Stimulated activated CD4-positive, alpha-beta T cell treated with anti-CD3 and anti-CD28 coated beads, Interleukin-2, amount 100 ng/mL, for 24 hours (primary cell): ENCODE measurements at places on chromosomes 6 and 20.

- no peak for DNase-seq
Measured at GRCh38 chr6:25365154-25365553, 86.0 kb downstream of the CARMIL1 start.

GRCh38 chr6:89564752-89565427 lies 73.7 kb downstream of the LYRM2 start:
- DNase-seq, result no peak

DNA sequence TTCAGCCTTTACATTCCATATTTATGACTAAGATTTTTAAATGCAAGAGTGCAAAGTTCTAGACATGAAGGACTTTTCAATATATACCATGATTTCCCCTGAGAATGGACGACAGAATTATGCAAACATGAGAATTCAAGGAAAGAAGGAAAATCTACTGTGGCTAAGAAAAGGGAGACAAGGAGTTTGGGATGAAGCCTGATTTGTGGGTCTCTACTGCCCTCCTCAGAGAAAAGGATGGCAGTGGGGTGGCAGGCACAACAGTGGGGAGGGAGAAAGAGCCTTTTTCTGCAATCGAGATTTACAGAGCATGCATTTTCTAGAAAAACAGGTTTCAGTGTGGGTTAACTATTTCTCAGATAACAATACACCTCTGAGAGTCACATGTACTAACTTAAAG lies 466.9 kb upstream of the NRSN1 start:
- DNase-seq, result no peak

DNA sequence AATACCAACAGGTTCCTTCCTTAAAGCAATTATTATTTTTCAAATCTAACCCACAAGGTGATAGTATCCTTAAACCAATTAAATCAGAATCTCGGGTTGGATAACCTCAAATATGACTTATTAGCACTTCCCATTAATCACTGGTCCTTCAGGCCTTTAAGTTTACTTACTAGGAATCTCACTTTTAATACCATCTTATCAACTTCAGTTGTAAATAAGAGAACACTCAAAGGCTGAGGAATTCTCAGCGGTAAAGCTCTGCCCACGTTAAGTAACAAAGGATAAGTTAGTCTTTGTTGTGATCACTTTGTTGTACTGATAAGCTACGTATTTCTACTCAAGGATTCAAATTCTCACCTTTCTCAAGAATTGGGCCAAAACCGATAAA lies 82.0 kb downstream of the OR2B2 start:
- no peak for DNase-seq

- no peak for DNase-seq
Measured at GRCh38 chr20:9613871-9614270, 99.5 kb downstream of the LAMP5 start.

DNA sequence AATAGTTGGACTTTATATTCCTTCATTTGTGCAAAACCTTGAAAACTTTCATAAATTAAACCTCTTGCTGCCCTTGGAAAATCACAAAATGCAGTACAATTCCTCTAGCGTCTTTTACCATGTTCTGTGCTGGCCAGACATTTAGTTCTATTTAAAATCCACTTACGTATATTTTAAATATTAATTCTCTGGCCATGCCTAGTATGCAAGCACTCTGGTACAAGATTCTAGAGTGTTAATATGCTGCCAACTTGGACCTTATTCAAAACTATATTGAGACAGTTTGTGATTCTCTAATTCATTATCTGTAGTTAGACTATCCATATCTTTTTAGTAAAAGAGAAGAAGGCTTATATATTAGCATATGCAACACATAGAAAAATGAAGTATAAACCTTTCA lies 328.1 kb downstream of the ARHGAP18 start:
- no peak for DNase-seq

DNA sequence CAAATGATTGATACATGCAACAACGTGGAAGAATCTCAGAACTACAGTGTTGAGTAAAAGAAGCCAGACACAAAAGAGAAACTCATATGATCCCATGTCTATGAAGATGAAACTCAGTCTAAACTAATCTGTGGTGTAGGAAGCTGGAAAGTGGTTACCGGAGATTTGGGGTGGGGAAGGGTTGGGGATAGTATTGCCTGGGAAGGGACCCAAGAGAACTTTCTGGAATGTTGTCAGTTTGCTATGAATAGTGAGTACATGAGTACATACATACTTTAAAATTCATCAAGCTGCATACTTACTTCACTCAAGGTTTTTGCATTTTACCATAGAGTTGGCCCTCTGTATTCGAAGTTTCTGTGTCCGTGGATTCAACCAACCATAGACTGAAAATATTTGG lies 106.0 kb downstream of the SAMD5 start:
- no peak for DNase-seq

GRCh38 chr6:130313206-130313605 lies 52.6 kb upstream of the TMEM200A start:
- no peak for DNase-seq

DNA sequence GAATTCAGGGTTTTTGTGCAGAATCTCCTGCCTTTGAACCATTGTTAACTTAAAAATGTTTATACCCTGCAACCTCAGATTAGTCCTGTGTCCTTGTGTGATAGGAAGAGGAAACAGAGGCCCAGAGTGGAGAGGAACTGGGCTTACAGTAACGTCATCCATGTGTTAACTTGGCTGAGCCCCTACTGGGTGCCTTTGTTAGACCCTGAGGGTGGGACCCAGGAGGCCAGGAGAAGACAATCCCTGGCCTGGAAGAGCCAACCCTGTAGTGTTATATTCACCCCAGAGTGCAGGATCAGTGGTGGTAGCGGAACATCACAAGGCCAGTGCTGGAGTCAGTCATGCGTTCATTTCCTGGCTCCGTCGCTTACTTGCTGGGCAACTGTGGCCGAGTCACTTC lies 10.6 kb downstream of the MYLK2 start:
- no peak for DNase-seq

- DNase-seq, result no peak
Measured at GRCh38 chr6:14326774-14327173, 209.2 kb downstream of the CD83 start.

GRCh38 chr20:63942250-63942951 lies 13.8 kb downstream of the UCKL1 start:
- DNase-seq, result no peak

GRCh38 chr20:61761453-61762166 lies 304.1 kb downstream of the TAF4 start:
- no peak for DNase-seq

GRCh38 chr6:135346747-135347146 lies 150.8 kb downstream of the AHI1 start:
- no peak for DNase-seq

DNA sequence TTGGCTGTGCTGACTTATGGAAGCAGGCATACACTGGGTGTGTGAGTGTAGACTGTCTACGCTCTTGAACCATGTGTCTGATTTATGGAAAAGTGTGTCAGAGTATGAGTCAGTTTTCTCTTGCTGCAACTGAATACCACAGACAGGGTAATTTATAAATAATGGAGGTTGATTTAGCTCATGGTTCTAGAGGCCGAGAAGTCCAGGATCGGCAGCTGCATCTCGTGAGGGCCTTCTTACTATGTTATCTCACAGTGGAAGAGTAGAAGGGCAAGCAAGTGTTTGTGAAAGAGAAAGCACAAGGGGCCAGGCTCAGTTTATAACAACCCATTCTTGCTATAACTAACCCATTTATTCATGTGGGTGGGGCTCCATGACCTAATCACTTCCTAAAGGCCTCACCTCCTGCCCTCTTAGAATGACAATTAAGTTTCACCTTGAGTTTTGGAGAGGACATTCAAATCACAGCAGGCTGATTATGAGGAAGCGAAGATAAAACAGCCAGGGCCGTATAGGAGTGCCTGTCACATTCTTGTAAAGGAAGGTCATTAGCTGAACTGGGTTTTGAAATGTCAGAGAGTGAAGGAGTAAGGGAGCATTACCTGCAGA lies 6.7 kb downstream of the GPR31 start:
- DNase-seq, result no peak

DNA sequence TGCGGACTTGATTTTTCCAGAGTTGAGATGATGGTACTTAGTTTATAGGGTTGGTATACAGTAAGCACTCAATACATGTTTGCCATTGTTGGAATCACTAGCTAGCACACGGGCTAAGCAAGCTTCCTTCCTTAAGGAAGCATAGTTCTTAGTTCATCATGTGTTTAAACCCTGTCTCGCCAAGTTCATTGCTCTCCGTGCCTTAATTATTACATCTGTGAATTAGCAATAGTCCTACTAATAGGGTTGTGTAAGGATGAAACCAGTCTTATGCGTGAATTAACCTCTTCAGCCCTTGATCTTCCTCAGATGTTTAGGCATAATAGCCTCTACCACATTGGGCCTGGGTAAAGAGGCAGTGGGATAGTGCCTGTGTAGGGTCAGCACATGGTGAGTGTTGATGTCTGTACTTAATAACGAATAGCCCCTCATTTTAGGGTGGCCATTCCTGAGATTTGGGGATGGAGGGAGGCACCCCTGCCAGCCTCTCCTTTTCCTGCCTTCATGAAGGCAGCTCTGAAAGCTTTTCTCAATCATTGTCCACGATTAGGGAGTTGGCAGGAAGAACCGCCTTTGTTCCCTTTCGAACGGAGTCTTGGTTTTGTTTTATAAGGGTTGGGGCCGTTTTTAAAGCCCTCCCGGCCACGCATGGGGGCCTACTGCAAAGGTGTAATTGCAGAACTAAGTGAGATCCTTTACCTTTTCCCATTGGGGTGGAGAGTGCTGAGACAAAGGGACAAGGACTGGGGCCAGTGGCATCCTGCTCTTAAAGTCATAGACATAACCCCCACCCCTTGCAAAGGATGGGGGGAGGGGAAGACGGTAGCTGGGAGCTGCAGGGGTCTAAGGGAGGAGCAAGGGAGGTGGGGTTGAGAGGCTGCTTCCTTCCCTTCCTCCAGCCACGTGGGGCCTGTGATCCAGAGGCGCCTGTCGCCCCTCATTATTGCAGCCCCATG lies 2.1 kb downstream of the DNMT3B start:
- DNase-seq, result no peak

- DNase-seq, result no peak
Measured at GRCh38 chr6:90612313-90612680, 25.4 kb upstream of the MAP3K7 start.

GRCh38 chr6:36946526-36946925 lies 8.0 kb upstream of the PI16 start:
- DNase-seq, result no peak

DNA sequence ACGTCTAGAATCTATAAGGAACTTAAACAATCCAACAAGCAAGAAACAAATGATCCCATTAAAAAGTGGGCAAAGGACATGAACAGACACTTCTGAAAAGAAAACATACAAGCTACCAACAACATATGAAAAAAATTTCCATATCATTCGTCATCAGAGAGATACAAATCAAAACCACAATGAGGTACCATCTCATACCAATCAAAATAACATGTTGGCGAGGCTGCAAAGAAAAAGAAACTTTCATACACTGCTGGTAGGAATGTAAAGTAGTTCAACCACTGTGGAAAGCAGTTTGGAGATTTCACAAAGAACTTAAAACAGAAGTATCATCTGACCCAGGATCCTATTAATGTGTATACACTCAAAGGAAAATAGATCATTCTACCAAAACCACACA lies 243.9 kb upstream of the RUNX2 start:
- no peak for DNase-seq

GRCh38 chr20:62884556-62884955 lies 22.9 kb upstream of the TCFL5 start:
- no peak for DNase-seq

- DNase-seq, result no peak
Measured at GRCh38 chr6:144753023-144753705, 468.0 kb downstream of the UTRN start.

DNA sequence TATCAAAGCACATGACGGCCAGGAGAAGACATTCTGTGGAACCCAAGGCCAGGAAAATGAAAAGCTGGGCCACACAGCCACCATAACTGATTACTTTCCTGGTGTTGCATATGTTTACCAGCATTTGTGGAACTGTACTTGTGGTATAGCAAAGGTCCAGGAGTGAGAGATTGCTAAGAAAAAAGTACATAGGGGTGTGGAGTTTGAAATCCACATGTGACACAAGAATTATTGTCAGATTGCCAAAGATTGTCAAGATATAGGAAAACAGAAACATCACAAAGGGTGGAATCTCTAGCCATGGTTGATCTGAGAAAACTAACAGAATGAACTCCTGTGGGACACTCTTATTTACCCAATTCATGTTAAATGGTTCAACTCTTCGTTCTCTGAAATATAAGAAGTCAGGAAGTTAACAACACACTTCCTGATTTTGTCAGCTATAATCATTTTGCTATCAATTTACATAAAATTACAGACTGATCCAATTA lies at the start of gene OR2B2:
OR2B2 (minus strand) TSS at position 441 of the 491 bp plus-strand sequence; CDS start at position 364, 77 bp downstream.
- no peak for DNase-seq

DNA sequence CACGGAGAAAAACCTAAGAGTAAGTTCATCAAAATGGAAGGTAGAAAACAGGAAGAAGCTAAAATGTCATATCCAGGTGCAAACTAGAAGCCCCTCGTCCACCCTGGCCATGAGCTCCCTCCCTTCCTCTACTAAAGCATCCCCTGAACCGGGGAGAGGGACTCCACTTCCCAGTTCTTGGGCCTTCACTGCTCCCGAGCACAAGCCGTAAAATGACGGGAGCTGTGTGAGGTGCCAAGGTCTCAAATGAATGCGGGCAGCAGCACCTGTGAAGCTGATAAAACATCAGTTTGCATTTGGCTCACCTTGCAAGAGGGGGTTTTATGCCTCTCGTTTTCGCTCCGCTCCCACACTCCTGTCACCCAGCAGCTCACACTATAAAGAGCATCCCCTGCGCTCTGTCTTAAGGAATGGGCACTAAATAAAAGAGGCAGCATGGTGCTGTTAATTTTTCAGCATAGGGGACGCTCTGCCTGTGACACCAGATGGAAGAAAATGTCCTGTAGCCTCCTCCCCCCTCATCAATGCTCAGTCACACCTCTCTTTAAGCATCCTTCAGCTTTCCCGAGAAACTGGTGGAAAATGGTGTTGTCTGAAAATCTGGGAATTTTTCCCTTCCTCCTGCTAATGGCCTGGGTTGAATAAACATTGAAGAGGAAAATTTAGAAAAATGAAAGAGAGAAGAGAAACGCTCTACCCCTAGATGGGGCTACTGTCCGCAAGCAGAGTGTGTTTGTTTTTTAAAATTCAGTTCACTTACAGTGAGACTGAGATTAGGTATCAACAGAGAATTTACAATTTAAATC lies 563.0 kb upstream of the AGPAT4 start:
- no peak for DNase-seq

- DNase-seq, result no peak
Measured at GRCh38 chr6:88006557-88006956, 41.1 kb upstream of the SPACA1 start.

GRCh38 chr6:75467966-75468365 lies 25.6 kb downstream of the FILIP1 start:
- DNase-seq, result no peak

DNA sequence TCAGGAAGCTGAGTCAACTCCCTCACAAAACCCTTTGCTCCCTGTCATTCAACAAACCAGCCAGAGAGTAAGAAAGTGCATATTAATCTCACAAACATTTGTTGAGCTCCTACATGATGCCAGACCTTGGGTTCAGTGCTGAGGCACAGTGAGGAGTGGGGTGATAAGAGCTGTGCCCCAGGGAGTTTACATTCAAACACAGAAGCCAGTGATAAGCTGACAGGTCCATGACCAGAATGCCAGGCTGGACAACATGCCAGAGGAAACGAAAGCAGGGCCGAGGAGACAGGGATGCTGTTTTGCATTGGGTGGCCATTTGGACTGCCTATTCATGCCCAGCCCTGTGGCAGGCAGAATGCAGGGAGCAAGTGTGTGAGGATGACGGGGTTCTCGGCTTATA lies 76.7 kb downstream of the LRFN2 start:
- DNase-seq, result no peak
